Thymus (tissue), 14 donors: ENCODE measurements at places on chromosomes 6 and 20. TPM values are rescaled to one million over a fixed set of nuclear protein-coding genes. Genes with fewer than 3 reads are reported as not detected.

NFKBIE gene
- 16.4 TPM for polyA plus RNA-seq

ARG1 gene
- polyA plus RNA-seq, result 13.7 TPM

CD83 gene
- 21.6 TPM for polyA plus RNA-seq

ATG5 gene
- polyA plus RNA-seq, result 25.2 TPM

PLCB4 gene
- 4.8 TPM for polyA plus RNA-seq

PRSS16 gene
- 96.4 TPM for polyA plus RNA-seq

- no peak for DNase-seq
Observed at GRCh38 chr6:150902142-150902776, 36.8 kb downstream of the MTHFD1L start.

DNA sequence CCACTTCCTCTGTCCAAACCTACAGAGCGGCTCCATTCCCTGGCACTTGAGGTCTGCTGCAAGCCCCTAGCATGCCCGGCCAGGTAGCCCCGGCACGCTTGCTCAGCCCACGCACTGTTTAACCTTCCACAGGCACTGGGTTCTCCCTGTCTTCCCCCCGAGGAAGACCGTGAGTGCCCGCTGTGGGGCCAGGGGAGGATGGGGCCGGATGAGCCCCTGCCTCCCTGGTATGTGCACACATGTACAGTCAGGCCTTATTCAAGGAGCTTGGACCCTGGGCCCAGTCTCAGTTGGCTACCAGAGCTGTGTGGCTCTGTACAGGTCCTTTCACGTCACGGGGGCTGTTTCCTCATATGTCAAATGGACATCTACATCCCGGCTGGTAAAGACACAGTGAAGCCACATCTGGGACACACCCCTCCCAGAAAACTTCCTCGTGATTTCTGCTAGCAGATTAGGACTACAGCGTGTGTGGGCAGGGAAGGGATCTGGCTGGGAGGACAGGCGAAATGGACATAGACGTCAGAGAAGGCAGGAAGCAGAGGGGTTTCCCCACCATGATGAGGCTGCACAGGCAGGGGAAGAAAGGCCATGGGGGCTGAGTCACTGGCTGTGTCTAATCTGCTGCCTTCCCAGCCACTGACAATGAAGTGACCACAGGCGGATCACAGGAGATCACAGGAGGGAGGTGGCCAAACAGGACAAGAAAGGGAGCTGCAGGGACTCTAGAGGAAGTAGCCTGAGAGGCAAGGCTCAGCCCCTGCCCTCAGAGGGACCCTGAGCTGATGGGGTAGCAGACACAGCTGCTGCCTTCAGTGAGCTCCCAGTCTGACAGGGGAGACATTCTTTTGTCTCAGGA lies 62.9 kb downstream of the MRPL14 start:
- DNase-seq, result no peak

GRCh38 chr6:33616113-33616512 lies 5.0 kb upstream of the ITPR3 start:
- no peak for DNase-seq

DNA sequence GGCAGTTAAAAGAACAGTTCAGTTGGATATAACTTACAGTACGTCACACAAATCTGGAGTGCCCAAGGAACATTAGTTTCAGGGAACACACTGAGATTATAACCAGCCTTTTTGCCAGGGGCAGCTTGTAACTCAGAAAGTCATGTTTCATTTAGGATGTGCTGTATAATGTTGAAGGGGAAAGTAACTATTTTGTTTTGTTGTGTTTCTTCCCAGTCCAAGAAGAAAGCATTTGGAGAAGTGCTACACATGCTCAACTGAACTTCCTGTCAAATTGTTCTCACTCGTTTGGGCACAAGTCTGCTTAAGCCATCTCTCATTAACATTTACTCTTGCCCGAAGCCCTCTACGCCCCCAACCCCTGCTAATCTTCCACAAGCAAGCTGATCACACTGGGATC lies 157.9 kb downstream of the BTBD9 start:
- no peak for DNase-seq

DNA sequence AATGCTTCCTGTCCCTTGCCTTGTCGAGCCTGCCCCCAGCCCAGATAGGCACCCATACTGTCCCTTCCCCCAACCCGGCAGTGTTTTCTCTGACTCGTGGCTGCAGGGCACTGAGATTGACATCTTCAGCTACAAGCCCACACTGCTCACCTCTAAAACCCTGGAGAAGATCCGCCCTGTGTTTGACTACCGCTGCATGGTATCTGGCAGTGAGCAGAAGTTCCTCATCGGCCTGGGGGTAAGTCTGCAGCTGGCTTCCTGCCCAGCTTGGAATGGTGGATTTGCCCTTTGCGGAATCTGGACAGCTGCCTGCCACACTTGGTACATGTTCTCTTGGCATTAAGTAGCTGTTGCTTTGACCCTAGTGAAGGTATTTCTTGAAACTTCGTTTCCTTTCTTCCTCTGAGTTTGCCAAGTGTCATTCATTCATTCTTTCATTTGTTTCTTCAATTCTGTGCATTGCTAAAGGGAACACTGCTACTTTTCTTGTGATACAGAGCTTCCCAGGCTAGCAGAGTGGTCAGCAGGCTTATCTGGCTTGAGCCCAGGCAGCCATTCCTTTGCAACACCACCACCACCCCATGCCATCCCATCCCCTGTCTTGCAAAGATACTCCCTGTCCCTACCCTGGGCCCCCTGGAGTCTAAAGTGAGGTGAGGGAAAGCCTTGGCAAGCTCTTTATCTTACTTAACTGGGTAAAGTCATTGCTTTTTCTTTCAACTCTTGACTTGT lies 26.2 kb downstream of the CCDC167 start:
- DNase-seq, result no peak

DNA sequence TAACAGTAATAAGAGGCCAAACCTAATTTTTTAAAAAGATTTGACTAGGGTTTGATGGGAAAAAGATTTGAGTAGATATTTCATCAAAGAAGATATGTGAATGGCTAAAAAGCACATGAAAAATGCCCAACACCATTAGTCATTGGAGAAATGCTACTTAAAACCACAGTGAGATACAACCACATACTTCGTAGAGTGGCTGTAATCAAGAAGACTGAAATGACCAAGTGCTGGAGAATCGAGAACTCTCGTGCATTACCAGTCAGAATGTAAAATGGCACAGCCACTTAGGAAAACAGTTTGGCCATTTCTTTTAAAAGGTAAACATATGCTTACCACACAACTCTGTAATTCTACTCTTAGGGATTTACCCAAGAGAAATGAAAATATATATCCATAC lies 175.5 kb downstream of the EYA2 start:
- DNase-seq, result no peak

DNA sequence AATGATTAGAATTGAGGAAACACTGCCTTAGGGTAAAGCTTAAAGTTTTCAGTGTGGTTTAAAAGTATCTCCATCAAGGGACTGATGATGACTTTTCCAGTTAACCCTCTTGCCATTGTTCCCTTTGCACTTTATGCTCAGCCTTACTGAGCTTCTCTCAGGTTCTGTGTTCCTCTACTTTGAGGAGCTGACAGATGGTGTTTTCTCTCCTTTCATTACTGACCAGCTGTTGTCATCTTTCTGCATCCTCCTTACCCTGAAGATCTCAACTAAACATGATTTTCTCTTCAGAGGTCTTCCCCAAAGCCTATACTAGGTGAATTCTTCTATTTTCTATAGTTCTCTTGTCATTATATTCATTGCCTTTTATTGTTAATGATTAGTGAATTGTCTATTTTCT lies 475.6 kb upstream of the SYNCRIP start:
- no peak for DNase-seq

GRCh38 chr6:79763301-79763700 lies 132.2 kb downstream of the SH3BGRL2 start:
- no peak for DNase-seq

DNA sequence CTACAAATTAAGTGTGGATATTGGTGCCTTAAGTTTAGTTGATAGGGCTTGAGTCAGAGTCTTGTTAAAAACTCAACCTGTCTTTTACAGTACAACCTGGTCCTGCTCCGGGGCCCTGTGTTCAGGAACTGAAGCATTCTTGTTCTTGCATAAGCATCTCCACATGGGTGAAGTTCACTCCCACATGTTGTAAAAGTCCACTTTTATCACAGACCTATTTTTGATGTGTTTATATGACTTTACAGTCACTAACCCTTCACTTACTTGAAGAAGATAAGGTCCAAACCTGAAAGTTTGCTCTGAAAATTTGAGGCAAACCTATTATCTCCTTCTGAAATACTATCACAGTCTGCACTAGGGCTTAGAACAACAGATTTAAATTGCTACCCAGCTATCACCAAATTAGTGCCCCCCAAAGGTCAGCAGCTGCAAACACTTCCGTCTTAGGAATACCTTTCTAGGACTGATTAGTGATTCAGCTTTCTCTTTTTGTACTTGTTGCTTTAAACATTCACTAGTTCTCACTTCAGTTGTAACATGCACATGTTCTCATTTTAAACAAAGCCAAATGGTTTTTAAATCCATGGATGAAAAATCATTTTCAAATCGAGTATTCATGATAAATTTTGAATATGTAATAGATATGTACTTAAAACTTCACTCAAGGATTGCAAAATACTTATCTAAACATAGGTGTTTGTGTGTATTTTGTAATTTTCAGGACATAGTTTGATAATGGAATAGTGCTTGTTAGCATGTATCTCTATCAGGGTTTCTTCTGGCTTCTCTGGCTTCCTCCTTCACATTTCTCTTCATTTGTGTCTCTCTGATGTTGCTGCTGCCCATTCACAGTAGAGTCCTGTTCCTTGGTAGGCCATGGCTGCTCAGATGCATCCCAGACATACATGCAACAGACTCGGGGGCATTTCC lies 469.8 kb upstream of the SOX4 start:
- no peak for DNase-seq

DNA sequence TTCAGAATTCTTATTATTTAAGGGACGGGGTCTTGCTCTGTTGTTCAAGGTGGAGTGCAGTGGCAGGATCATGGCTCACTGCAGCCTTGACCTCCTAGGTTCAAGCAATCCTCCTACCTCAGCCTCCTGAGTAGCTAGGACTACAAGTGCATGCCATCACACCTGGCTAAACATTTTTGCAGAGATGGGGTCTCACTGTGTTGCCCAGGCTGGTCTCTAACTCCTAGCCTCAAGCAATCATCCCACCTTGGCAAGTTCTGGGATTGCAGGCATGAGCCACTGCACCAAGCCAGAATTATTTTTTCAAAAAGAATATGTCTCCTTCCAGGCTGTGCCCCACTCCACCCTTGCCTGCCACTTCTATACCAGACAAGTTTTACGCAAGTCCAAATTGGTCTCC lies 190.1 kb upstream of the SUPT3H start:
- DNase-seq, result no peak

GRCh38 chr6:158410784-158411183 lies 98.5 kb downstream of the TULP4 start:
- DNase-seq, result no peak

DNA sequence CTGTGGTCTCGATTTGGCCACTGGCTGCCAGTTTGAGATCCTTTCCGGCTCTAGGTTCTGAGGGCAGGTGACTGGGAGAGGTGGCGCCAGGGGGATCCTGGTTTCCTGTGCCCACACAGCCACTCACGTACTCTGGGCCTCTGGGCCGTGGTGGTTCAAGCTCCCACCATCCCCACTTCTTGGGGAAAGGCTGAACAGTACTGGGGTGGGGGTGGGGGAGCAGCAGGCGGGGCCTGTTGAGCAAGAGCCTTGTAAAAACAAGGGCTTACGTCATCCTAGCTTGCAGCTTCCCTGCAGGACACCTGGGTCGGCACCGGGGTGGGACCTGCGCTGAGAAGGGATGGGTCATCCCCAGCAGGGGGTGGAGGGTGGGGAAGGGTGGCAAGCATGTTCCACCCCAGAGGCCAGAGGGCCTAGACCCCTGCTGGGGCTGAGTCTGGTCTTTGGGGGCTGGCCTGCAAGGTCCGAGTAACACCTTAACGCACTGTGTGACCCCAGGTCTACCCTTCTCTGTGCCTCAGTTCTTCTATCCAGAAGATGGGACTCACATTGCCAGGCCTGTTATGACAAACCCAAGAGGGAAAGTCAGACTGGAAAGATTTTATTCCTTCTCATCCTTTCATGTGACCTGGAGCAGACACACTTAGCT lies 3.1 kb upstream of the CEBPB start:
- DNase-seq, result no peak

DNA sequence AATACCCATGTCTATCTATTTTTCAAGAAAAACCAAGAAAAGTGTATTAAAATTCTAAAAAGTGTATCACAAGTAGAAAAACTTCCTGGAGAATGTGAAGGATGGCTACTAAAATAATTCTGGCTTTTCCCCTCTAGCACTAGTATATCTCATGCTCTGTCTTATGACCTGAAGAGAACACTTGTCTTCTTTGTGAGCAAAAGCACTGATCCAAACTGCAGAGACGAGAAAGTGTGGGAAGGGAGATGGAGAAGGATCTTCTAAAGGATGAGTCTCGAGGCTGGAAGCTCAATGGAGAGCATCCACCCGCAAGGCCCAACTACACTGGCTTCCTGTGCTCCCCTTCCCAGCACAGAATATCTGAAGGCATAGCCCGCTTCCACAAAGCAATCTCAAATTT lies 23.5 kb downstream of the STX7 start:
- DNase-seq, result no peak

- DNase-seq, result no peak
Observed at GRCh38 chr6:151837223-151837622, 29.7 kb downstream of the ESR1 start.

DNA sequence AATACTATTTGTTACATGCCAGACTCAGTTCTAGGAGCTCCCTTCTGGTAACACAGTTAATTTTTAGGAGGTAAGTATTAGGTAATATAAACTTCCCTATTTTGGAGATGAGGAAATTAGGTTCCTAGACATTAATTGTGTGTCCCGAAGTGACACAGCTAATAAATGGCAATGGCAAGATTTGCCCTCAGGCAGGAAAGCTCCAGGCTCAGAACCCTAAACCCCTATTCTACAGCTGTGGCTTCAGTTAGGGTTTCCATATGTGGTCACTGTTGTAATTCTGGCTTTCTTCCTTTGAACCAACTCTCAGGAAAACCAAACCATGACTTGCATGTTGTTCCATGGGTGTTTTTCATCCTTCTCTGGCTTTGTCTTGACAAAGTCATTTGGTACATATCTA lies 188.2 kb downstream of the PLCB1 start:
- no peak for DNase-seq

- DNase-seq, result no peak
Observed at GRCh38 chr6:148848915-148849314, 102.1 kb downstream of the UST start.

GRCh38 chr6:75747152-75747992 lies 1.7 kb upstream of the MYO6 start:
- DNase-seq, result no peak

DNA sequence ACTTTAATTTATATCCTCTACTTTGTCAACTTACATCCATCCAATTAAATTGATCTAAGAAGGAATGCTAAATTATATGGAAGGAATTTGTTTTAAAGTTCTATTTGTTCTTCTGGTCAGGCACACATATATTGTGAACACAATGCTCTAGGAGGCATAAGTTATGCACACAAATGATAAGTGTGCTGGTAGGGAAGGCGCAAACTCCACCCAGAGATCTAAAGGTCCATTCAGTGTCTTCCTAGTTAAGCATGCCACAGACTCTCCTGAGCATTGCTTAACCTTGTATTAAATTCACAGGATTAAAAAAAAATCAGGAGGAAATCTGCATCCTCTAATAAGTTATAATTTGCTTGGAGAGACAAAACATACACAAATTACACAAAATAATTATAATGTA lies 127.3 kb downstream of the RALGAPA2 start:
- DNase-seq, result no peak

- DNase-seq, result no peak
Observed at GRCh38 chr6:136085370-136086115, 164.6 kb downstream of the MTFR2 start.
